SHP77 (cell line): ENCODE measurements at places on chromosomes 1 and 21.
A peak's percentile ranks its signal among the peaks of the same experiment; 100 is the strongest.

GRCh38 chr1:186710696-186711095 is 30.5 kb upstream of the PTGS2 start:
- no peak for DNase-seq

DNA sequence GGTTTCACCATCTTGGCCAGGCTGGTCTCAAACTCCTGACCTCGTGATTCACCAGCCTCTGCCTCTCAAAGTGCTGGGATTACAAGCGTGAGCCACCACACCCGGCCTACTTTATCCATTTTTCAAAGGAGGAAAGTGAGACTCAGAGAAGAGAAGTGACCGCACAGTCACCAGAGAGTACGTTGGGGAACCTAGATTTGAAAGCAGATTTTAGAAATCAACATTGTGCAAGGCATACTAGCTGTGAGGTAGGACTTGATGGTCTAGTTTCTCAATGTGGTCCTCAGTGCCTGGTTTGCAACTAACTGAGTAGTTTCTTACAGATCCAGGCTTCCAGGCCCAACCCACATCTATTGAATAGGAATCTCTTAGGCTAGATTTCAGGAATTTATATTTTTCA is 1.7 kb upstream of the PRCC start:
- no peak for DNase-seq

- DNase-seq, result no peak
Observed at GRCh38 chr1:167689567-167689920, 32.2 kb upstream of the MPZL1 start.

GRCh38 chr1:162914601-162915000 is 53.6 kb upstream of the CCDC190 start:
- DNase-seq, result no peak

- DNase-seq, result peak; percentile 55
Observed at GRCh38 chr1:109425391-109426280, 612 bp downstream of the PSMA5 start.
